ENCODE measurements at places on chromosomes 1 and 21.

GRCh38 chr21:36513430-36513829, 33.5 kb upstream of the CLDN14 start:
- DNase-seq = no peak

DNA sequence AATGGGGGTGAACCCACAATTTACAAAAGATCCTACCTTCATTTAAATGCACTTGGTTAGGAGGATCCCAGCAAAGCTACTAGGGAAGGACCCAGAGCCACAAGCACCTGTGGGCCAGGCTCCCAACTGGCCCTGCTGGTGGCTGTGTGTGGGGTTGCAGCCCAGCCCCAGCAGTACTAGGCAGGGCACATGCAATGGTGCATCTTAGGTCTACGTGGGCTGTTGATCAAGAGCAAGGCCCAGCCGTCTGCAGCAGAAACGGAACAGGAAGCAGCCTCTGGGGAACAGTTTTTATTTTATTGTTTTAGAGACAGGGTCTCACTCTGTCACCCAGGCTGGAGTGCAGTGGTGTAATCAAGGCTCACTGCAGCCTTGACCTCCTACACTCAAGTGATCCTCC, 134.1 kb upstream of the RAB4A start:
- DNase-seq = no peak

GRCh38 chr1:22313321-22313720, 138.3 kb upstream of the ZBTB40 start:
- DNase-seq = no peak

- peak; percentile 20 for DNase-seq
Observed at GRCh38 chr1:218250492-218250891, 34.6 kb upstream of the RRP15 start.

- DNase-seq = no peak
Observed at GRCh38 chr1:165444897-165445370, at the start of gene RXRG. TSS of gene RXRG (minus strand) at chr1:165445126. CDS start at chr1:165444893, 233 bp downstream.

DNA sequence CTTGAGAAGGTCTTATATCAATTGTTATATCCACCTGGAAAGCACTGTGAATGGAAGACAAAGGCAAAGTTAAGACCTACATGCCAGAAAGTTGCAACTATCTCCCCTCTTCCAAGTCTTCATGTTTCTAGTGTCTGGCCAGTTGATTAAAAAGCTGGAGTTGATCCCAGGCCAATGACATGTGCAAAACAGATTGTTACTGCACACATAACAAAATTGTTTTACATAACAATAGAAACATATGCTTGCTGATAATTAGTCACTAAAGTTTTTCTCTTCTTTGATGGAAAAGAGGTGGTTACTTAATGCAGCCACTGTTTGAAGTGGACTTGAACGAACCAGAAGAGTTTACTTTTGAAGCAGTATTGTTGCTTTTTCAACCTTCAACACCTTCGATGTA, 158.2 kb downstream of the TGFBR3 start:
- DNase-seq = no peak

DNA sequence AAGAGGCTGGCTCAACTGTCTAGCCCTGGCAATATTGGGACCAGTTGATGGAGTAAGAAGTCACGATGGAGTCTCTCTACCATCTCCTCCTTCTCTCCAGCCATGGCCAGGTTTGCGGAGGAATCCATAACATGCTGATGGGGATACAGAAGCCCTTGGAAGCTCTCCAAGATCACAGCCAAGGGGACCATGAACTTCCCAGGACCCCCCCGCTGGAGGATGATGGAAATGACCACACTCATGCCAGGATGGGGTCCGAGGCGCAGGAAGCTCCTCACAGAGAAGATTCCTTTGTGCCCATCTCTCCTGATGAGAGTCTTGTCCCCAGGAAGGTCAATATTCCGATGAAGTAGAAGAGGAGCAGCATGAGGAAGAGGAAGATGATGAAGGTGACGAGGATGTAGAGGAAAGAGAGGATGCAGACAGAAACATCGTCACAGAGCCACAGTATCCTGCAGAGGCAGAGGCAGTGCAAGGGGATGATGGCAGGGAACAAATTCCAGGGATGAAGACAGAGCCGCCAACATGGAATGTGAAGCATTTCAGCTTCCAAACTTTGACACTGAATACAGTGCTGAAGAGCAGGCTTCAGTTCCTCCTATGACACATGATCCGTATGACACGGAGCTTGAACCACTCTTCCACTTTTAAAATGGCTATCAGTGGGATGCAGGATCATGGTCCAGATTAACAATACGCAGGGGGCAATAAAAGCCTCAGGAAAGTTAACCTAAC, 57.9 kb upstream of the EDN2 start:
- DNase-seq = no peak
